ENCODE measurements at places on chromosomes 7 and 10. TPM values are rescaled to one million over a fixed set of nuclear protein-coding genes. Genes with fewer than 3 reads are reported as not detected.
A peak's percentile ranks its signal among the peaks of the same experiment; 100 is the strongest.

- DNase-seq, result no peak
These were observed 35.7 kb upstream of the MTPAP start for GRCh38 chr10:30384701-30385201.

DNA sequence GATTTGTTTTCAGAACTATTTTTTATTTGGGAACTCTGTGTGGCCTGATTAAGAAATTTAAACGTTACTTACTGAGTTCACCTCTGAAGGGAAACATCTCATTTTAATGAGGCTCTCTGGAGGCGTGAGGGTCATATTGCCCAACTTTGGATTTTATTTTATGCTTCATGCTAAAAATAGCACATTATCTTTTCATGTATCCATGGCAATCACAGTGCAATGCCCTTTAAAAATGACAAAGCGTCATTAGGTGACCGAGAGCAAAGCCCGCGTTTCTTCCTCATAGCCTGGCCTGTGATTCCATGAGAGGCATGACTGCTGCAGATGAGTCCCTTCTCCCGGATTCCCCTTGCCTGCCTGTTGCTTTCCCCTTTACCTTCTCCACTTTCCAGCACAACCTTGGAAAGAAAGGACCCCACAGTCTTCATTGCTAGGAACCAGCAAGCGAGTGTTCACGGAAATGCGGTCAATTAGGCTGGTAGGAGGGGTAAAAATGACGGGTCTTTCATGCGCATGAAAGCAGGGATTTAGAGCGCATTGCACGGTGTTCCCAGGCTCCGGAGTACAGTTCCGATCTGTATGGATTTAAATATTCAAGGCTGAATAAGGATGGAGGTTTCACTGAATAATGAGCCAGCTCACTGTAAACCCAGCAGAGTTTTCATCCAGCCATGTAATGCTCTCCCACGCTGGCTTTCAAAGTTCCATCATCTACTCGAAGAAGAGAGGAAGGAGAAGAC is 98.2 kb upstream of the PITRM1 start:
- no peak for DNase-seq

DNA sequence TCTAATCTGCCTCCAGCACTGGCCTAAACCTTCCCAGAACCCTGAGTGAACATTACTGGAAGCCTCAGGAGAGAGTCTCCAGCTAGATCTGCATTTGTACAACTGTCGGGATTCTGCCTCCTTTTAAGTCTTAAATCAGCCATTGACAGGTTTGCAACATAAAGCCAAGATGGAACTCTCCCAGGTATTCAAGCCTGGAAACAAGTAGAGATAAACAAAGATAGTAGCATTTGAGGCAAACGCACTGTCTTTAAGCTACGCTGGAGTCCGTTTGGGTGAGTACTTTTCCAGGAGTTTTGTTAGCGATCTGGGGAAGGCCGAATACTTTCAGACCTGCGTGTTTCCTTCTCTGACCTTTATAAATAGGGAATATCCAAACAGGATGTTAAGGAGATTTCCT is 317.2 kb upstream of the FZD8 start:
- DNase-seq, result no peak

DNA sequence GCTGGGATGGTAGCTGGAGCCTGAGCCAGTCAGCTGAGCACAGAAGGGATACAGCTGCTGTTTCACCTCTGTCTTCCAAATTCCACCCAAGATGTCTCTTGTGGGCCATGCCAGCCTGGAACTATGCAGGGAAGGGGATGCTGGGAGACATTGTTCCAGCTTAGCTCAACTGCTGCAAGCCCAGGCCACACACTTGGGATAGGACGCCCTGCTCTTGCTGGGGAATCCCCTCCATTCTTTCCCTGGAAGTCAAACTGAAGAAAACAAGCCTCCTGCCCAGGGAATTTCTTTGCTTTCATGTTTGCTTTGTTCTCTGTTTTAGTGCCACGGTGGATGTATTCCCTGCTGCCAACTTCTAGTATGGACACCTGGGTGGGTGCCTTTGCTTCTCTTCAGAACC is 55.2 kb upstream of the CDK13 start:
- no peak for DNase-seq

DNA sequence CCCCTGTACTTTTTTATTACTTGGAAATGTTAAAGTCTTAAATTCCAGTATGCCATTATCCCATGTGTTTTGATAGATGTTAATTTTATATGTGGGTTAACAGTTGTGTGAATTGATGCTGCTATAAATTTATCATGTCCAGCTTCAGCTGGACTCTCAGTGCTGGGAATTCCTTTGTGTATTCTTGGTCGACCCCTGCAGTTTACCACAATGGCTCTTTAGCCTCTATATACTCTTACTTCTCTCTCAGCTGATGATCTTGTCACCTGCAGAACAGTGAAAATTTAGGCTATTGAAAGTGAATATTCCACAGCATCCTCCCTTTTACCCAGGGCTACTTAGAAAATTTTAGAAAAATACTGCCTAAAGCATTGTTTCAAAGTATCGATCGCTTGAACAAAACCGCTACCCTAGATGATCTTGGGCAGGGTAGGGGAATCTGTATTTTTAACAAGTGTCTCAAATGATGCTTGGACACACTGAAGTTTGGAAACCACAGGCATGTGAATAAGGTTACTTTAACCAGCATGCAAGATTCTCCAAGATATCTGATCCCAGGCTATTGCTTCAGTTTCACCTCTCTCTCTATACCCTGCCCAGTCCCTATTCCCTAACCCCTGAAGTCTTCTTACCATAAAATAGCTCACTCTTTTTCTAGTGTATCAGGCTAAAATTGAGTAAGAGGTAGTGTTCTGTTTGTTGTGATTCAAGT is 25.4 kb downstream of the LCOR start:
- no peak for DNase-seq

DNA sequence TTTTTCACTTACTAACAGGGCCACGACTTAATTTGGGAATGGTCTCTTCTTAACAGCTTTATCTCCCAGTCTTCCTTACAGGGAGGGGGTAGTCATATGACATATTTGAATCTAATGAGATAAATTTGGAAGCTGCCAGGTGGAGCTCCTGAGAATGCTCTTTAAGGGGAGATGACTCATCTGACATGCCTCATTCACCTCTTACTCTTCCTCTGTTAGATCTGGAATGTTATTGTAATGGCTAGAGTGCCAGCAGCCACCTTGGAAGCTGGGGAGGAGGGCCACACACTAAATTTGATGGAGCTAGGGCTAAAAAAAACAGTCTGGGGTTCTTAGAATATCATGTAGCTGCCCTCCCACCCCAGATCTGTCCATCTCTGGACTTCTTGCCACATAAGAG is 22.7 kb downstream of the HECW1 start:
- no peak for DNase-seq

DNA sequence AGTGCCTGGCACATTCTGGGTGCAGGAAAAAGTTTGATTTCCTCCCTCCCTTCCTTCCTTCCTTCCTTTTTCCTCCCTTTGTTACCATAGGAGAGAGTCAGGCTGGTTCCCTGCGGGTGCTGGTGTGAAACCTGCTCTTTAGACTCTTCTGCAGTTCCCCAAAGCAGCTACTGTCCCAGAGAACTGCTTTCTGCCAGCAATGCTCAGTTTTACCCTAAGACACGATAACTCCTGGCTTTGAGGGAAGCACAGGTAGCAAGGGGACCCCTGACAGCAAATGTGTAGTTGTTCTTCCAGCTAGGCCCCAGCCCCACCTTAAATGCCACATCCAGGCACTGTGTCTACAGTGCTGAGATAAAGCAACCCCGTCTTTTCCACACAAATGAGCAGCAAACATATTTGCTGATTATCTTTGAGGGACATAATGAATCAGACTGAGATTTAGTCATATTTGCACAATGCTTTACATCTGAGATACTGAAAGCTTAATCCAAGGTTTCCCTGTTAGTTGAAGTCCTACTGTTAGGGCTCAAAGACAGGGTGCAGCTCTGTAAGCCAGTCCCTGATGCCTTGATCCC is 55.5 kb downstream of the MET start:
- no peak for DNase-seq

DNA sequence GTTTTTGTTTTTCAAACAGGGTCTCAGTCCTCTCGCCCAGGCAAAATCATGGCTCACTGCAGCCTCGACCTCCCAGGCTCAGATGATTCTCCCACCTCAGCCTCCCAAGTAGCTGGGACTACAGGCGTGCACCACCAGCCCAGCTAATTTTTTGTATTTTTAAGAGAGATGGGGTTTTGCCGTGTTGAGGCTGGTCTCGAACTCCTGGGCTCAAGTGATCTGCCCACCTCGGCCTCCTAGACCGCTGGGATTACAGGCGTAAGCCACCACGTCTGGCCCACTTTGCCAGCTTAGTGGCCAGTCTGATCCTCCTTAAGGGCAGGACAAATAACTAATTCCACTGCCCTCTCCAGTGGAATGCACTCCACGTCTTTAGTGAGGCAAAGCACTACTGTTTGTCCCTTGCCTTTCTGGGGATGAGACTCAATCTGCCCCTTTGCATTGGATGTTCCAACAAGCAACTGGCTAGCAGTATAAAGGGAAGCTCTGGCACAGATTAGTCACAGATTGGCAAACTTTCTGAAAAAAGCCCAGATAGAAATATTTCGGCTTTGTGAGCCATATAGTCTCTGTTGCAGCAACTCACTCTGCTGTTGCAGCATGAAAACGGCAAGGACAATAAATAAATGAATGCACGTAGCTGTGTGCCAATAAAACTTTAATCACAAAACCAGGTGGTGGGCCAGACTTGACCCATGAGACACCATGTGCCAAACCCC is 143.8 kb upstream of the RHEB start:
- DNase-seq, result no peak

DNA sequence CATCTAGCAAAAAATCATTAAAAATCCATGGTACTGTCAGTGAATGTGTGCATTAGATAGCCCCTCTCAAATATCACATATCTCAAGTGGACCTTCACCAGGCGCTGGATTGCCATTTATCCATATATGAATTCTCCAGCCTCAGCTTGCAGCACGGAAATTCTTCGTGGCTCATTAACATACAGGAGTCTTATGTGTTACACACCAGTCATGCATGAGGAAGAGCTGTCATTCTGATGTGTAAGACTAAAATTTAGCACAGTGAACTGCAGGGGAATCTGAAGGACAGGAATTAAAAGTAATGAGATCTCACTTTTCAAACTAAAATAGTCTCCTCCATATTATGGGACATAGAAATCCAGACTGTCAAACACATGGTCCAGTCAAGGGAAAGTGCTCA is 542.4 kb upstream of the DPP6 start:
- DNase-seq, result no peak

DNA sequence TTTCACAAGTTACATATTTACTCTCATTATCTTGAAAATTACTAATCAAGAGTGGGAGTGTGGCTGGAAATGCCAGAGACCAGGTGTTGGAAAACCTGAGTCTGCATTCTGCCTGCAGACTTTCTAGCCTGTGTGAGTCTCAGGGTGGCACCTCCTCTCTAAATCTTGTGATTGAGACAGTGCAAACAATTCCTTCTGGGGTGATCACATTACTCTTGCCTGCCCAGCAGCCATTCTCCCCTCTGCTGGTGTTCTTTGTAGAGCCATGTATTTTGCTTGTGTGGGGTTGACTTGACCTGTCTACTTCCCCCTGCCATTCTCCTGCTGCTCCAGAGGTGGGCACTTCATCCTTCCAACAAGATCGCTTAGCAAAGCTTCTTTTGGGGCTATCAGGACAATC is 101.1 kb downstream of the RAPGEF5 start:
- no peak for DNase-seq

GRCh38 chr7:107526672-107527071 is 37.0 kb downstream of the COG5 start:
- DNase-seq, result no peak

DNA sequence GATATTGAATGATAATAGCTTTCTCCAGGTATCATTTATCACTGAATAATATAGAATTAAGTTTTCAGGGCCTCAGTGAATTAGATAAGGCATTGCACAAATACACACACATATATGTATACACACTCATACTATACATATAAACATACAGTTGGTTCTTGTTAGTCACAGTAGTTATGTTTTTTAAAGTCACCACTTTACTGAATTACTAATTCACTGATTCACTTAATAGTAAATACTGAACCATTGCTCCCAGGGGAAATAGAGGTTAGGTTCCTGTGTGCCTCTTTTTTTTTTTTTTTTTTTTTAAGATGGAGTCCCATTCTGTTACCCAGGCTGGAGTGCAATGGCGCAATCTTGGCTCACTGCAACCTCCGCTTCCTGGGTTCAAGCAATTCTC is 33.6 kb downstream of the PRR15 start:
- no peak for DNase-seq

DNA sequence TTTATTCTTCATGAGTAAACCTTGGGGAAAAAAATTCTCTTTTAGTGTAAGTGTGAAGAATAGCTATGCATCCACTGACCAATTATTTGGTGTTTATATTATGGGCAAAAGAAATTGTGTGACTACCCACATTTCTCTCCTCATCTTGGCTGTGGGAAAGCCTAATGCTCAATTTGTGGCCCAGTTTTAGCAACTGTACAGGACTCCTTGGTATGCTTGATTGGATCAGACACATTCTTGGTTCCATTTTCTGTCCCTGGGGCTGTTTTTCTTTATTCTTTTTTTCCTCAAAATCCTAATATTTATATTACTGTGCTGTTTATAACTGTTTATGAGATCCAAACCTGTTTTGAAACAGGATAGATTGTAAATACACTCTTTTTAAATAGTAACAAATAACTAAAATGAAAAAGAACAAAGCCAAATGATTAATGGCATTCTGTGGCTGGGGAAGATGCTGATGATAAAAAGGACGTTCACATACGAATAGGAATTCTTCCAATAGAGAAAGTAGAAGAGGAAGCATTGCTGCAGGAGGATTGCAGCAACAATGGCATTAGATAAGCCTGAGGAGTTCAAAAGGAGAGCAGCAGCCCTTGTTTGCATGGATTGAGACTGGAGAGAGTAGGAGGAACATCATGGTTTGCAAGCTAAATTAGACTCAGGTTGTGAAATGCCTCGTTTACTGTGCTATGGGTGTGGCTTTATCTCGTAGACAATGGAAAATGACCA is 580.5 kb downstream of the INHBA start:
- DNase-seq, result no peak

DNA sequence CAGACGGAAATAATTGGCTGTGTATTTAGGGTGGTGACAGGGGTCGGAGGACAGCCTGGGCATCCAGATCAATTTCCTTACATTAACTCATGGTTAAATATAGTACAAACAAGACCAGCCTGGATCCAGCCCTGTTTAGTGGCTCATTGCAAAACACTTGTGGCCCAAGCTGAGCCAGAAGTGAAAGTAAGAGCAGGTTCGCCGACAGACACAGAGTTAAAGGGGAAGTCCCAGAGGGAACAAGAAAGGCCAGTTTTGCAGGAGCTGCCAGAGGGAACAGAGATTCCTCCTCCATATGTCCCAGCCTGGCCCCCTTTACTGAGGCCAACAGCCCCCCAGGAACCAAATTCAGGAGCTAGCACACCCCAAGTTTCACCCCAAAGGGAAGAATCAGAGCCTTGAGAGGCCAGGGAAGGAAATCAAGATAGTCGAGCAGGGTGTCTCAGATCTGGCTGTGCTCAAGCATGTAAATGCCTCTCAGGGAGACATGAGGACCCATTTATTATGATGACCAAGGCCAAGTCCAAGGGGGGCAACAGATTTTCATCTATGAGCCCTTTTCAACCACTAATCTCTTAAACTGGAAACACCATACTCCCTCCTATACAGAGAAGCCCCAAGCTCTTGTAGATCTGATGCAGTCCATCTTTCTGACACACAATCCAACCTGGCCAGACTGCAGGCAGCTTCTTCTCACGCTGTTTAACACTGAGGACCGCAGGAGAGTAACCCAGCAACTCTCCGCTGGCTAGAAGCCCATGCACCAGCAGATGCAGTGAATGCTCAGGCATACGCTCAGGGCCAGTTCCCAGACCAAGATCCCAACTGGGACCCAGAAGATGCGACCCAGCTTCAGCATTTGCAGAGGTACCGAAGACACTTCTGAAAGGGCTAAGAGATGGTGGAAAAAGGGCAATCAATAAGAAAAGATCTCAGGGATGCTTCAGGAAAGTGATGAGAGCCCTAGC is 15.9 kb upstream of the ADCK2 start:
- DNase-seq, result peak; percentile 47

Gene KLF14
- total RNA-seq, result 0.05 TPM

Gene TMEM176B
- 23.4 TPM for total RNA-seq

Data from thymus (tissue), 14 donors.